ENCODE measurements at places on chromosomes 12 and 14.

GRCh38 chr12:126108247-126108646 lies 1043.0 kb downstream of the AACS start:
- no peak for DNase-seq

DNA sequence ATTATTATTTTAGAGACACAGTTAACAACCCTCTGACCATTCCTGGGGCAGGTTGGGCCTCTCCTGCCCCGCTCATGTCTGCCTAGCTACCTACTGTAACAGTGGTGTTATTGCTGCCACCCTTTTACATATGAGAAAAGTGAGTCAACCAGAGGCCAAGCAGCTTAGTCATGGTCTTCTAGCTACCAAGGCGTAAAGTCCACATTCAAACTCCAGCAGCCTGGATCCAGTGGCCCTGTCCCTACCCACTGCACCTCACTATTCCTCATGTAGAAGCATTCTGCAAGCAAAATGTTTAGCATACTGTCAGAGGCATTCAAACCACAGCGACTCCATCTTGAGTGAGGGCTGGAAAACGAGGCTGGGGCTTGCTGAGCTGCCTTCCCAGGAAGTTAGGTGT lies 95.8 kb downstream of the SLC15A4 start:
- no peak for DNase-seq

- no peak for DNase-seq
These were observed 48.3 kb downstream of the METTL25 start for GRCh38 chr12:82406651-82407050.

DNA sequence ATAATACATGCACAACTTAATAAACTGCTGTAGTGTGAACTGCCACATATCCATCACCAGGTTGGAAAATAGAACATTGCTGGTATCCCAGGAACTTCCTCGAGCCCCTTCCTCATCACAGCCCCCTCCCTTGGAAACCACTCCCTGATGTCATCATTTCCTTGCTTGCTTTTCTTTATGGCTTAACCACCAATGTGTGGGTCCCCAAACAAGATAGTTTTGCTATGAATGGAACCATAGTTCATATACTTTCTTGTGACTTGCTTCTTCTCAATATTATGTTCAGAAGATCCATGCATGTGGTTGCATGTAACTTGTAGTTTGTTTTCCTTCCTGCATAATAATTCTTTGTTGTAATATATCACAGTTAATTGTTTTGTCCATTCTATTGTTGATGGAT lies 8.9 kb upstream of the WNT5B start:
- no peak for DNase-seq

DNA sequence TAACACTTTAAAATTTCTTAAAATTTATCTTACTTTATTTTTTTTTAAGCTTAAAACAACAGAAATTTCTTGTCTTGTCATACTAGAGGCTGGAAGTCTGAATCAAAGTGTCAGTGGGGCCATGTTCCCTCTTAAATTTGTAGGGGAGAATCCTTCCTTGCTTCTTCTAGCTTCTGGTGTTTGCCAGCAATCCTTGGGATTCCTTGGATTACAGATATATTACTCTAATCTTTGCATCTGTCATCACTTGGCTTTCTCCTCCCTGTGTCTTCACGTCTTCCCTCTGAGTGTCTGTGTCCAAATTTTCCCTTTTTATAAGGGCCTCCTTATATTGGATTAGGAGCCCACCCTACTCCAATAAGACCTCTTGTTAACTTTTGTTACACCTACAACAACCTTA lies 135.6 kb upstream of the PTPRB start:
- no peak for DNase-seq
